Activated T-helper 17 cell treated with anti-CD3 and anti-CD28 coated beads, Interleukin-2, amount 50 U/mL, for 72 hours (primary cell): ENCODE measurements at places on chromosomes 7 and 10. TPM values are rescaled to one million over a fixed set of nuclear protein-coding genes. Genes with fewer than 3 reads are reported as not detected.

Gene TRIM4
- 29.9 TPM for total RNA-seq

DNA sequence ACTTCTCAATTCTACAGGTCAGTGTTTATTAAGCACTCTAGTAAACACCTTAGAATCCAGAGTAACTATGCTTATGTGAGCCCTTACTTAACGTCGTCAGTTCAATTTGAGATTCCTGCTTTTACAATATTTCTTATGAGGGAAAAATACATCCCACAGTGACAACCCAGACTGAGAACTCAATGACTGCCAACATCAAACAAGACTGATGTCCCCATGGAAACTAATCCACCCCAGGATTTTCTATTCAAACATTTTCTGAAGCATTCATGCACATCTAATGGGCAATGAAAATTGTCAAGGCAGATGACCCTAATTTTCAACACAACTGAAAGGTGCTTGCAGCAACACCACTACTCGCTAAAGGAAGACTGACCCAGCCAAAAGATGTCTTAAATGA, 67.0 kb downstream of the ATE1 start:
- ATAC-seq: no peak

GRCh38 chr10:6487920-6488319, 92.2 kb downstream of the PRKCQ start:
- ATAC-seq: no peak

Gene TAS2R4
- total RNA-seq: 2.8 TPM

Gene CYP26A1
- 0.40 TPM for total RNA-seq

GRCh38 chr7:116715077-116715476, 43.1 kb downstream of the MET start:
- no peak for ATAC-seq

Gene SUN3
- total RNA-seq: not detected

Gene PYROXD2
- total RNA-seq: 5.1 TPM

DNA sequence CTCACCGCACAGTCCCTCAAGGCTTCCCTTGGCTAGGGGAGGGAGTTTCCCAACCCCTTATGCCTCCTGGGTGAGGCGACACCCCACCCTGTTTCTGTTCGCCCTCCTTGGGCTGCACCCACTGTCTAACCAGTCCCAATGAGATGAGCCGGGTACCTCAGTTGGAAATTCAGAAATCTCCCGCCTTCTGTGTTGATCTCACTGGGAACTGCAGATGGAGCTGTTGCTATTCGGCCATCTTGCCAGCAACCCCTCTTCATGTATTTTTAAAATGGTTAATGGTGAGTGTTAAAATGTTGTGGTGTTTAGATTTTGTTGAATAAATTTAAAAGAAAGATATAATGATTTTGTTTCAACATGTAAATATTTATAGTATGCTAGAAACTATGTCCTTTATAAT, 22.0 kb downstream of the UMAD1 start:
- no peak for ATAC-seq

DNA sequence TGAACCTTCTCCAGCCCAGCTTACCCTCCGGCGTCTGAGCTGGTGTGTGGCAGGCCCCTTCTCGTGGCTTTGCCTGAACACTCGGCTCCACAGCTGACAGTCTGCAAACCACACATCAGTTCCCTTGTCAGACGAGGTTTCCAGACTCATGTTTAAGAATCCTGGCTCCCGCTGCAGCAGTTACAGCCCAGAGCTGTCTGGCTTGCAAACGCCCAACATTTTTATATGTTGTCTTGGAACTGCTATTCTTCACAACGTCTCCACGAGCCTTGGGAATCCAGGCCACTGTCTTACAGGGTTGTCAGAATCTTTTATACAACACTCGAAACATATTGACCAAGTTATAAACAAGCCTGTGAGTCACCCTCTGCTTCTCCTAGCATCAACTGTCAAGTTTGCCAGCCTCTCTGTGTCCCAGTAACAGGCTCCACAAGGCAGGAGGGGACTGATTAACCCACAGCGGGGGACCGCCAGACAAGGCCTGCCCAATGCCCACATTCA, 68.1 kb downstream of the TNS3 start:
- no peak for ATAC-seq

DNA sequence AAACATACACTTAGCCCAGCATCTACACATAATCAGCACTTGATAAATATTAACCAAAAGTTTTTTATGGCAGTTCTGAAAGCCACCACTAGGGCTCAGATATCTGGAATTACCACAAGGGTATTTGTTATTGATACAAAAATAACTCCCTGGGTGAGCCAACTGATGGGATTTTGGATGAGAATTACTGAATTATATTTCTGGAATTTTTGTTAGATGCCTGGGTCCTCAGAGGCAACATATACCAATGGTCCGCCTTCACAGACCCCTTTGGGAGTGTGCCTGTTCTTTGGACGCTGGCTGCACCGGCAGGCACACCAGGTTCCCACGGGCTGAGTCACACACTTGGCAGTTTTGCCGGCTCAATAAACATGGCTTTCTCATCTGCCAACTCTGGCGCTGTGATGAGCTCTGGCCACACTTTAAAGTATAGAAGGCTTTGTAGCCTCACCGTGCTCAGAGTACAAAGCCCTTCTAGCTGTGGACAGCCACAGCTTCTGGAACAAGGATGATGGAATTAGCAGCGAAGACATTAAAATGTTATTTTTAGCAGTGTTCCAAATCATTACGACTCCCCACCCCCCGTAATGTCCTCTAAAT, 24.5 kb upstream of the EEPD1 start:
- no peak for ATAC-seq

Gene ZNF488
- 0.11 TPM for total RNA-seq

DNA sequence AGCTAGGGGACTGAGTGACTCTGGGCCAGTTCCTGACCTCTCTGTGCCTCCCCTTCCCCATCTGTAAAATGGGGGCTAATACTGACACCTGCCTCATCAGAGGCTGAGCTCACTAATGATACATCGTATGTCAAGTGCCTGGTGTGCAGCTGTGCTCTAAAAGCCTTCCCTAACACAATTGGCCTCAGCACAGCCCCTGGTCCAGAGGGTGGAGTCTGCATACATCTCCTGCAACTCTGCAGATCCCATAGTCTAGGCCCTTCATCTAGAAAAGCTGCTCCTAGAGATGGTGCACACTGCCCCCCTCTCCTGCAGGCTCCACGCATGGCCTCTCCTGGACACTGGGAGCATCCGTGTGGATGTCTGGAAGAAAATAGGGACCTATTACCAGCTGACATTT, 255.0 kb downstream of the RPS24 start:
- no peak for ATAC-seq

GRCh38 chr7:157479326-157479725, 142.5 kb downstream of the DNAJB6 start:
- no peak for ATAC-seq

- no peak for ATAC-seq
Observed at GRCh38 chr10:132783165-132783939, 2.6 kb downstream of the NKX6-2 start.

GRCh38 chr7:28369523-28369922, 42.8 kb upstream of the CREB5 start:
- ATAC-seq: no peak

Gene AUTS2
- 20.1 TPM for total RNA-seq

Gene HMX2
- not detected for total RNA-seq

DNA sequence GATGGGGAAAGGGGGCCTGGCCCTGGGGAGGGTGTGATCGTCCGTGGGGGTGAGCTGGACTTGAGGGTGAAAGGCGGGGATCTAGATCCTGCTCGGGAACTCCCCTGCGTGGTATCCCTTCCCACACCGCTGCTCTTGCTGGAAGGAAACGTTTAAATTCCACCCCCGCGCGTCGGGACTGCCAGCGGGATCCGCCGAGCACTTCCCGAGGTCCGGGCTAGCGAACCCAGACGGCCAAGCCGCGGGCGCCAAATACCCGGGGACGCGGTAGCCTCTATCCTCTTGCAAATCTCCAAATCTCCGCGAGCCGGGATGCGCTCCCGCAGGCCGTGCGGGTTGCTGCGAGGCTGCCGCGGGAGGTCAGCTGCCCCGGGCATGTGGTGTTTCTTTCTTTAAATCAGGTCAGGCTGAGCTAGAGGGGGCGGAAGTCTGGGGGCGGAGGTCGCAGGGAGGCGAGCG, 904 bp downstream of the NPTX2 start:
- no peak for ATAC-seq

DNA sequence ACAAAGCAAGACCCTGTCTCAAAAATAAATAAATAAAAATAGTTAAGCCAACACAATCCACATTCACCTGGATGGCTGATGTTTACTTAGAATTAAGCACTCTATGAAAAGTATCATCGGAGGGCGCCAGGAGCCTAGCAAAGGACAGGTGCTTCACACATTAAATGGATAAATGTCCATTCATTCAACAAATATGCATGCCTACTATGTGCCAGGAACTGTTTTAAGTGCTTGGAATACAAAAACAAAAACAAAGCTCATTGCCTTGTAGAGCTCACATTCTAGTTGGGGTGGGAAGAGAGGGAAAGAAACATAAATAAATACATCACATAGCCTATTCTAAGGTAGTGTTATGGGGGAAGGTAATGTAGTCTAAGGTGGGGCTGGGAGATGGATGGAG, 4.1 kb downstream of the BAIAP2L1 start:
- no peak for ATAC-seq

Gene AKR1C3
- 2.9 TPM for total RNA-seq
